Activated CD4-positive, CD25-positive, alpha-beta regulatory T cell (primary cell): ENCODE measurements at places on chromosomes 6 and 20.

- DNase-seq = no peak
Observed at GRCh38 chr6:20620043-20620442, 85.8 kb downstream of the CDKAL1 start.

DNA sequence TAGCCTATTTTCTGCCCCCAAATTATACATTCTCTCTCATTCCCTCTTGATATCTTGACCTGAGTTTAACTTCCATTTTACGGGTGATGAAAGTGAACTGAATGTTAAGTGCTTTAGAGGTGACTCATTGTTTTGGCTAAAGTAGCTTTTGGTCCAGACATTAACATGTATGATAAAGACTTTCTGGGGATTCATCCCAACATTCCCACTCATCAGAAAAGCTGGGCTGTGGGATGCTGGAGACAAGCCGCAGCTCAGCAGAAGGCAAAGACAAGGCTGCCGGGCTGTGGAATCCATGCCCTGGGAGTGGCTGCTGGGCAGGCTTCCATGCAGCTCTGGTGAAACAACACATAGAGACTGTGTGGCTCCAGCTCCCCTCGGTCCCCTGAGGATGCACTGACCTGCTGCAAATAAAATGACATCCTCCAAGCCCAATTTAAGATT, 89.9 kb upstream of the SYNDIG1 start:
- DNase-seq = no peak

GRCh38 chr20:33291830-33292355, 8.9 kb downstream of the BPIFB1 start:
- peak; percentile 57 for DNase-seq

- DNase-seq = no peak
Observed at GRCh38 chr6:14276071-14276470, 158.5 kb downstream of the CD83 start.

DNA sequence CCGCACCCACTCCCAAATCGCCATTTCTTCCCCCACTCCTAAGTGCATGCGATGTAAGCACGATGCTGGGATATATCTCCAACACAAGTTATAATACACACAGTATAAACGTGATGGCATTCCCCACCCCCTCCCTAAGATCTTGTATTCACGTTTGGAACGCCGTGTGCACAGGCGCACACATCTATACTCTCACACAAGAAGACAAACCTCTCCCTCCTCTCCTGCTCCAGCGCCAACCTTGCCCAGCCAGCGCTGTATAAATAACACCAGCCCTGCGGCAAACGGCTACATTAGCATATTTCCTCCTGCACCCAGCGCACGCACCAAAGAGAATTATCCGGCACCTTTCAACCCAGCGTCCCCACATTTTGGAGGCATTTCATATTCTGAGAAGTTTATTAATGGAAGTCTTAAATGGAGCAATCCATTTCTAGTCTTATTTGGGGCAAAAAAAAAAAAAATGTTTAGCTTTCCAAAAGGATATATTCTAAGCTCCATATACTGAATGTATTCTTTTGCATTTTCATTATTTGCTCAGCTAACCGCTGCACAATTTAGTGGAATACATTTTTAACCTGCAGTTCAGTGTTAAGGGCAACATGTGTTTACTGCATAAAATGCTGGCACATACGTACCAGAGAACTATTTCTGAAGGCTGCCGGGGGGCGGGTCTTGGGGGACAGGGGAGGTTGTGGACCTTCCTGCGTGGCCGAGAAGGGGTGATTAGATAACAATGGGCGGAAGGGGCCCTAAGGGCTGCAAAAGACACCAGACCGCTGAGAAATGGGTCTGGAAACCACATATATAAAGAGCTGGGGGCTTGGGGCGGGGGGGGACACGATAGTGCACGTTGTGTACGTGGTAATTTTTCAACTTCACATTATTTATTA, 1.1 kb upstream of the SLC22A23 start:
- no peak for DNase-seq

- DNase-seq = no peak
Observed at GRCh38 chr6:139028215-139028657, 309 bp upstream of the ABRACL start.

GRCh38 chr6:122401104-122401503, 1.7 kb downstream of the HSF2 start:
- DNase-seq = no peak

DNA sequence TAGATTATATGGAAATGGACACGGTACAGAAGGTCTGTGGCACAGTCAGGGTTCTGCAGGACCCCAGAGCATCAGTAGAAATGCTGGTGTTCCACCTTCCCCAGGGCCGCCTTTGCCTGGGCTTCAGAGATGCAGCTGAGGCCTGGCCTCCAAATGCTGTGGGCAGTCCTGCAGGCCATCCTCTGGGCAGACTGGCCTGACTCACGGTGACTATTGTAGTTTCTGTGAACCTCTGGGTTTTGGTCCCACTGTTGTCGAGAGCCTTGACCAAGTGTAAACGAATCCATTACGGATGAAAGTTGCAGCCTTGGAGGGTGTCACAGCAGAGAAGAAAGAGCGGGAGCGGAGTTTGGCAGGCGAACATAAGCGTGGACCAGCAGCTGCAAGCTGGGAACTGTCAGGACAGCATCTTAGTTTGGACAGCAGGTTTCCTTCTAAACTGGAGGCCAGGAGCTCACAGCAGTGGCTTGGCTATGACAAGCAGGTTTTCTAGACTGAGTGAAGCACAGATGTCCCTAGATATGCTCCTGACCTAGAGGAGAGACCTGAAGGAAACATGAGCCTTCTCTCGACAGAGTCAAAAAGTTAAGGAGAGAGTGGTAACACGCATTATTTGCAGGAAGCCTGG, 46.2 kb upstream of the BCLAF1 start:
- DNase-seq = no peak

GRCh38 chr6:168130697-168131371, 51.8 kb upstream of the FRMD1 start:
- no peak for DNase-seq

DNA sequence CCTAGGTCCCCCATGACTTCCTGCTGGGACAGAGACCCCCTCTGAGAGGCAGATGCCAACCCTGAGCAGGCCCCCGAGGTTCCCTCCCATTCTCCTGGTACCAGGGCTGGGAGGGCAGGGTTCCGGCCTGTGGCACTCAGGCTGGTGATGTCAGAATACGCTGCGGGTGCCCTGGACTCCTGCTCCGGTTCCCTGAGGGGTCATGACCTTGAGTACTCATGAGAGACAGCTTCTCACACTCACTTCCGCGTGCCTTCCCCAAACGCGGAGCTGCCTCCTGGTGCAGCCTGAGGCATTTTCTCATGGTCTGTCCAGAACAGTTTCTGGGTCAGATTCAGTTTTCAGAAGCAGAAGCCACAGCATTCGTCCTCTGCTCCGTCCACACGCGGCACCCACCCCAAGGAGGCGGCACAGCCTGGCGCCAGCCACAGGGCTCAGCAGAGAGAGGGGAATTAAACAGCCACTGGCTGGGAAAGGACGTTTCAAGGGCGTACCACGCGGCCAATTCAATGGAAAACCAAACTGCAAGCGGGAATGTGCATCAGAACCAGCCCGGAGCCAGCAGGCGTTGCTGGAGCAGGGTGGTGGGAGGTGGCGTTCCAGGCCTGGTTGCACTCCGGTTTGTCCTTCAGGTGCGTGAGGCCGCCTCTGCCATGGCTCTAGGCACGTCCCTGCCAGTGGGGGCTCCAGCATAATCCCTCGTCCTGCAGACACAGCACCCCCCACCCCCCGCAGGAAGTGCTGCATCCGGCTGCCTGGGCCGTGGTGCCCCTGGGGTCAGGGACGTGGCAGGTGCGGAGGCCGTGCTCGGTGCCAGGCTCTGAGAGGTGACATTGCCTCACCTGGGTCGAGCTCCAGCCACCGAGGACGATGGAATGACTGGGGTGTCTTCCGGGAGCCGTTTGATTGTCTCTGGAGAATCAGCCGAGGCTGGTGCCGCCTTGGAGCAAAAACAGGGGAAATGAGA, 58.3 kb upstream of the BHLHE23 start:
- DNase-seq = no peak

DNA sequence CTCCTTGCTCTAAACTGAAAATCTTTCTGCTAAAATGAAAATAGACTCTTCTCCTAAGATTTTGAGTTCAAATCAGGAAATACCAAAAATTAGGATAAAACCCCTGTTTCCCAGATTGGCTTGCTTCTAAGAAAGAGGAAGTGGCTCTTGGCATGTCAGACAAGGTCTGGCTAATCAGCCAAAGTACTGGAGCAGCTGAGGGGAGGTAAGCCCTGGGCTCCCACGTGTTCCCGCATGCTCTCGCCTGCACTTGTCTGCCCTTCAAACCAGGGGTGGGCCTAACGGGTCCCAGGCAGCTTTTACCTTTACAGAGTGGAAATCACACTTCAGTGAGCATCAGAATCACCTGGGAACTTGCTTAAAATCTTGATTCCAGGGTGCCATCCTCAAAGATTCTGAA, 43.2 kb upstream of the GABRR1 start:
- DNase-seq = no peak

DNA sequence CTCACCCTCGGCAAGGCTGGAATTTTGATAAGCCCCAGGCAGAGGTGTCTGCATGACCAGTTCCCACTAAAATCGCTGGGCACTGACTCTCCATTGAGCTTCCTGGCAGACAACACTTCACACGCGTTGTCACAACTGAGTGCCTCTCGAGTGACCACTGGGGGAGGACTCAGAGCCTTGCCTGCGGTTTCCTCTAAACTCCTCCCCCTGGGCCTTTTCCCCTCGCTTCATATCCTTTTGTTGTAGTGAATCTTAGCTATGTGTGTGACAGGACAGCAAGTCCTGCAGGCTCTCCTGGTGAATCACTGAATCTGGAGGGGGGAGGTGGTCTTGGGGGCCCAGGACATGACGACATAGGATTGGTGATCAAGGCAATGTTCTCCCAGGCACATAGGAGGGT, 670.8 kb downstream of the PRKN start:
- no peak for DNase-seq

- DNase-seq = no peak
Observed at GRCh38 chr20:48181261-48181935, 396.1 kb upstream of the SULF2 start.

DNA sequence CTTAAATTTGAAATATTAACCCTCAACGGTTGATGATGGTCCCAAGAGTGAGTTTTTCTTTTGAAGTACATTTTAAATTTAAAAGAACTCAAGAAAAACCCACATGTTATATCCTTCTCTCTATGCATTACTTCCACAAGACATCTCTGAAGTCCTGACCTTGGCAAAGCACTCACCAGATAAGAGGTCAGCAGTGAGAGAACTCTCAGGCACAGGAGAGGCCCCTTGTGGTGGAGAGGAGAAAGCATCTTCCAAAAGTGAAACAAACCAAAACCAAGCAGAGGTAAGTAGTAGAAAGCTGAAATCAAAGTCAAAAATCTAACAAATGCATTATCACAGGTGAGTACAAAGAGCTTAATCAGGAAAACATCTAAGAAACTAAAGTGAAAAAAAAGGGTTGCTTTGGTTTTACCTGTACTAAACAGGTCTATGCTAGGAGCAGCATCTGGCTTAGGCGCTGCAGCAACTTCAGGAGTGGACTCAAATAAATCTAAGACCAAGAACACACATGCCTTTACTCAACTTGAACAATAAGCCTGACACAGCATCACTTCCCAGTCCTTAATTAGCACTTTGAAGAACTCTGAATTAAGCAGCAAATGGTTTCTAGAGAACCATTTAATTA, 80.5 kb downstream of the PRSS35 start:
- no peak for DNase-seq

DNA sequence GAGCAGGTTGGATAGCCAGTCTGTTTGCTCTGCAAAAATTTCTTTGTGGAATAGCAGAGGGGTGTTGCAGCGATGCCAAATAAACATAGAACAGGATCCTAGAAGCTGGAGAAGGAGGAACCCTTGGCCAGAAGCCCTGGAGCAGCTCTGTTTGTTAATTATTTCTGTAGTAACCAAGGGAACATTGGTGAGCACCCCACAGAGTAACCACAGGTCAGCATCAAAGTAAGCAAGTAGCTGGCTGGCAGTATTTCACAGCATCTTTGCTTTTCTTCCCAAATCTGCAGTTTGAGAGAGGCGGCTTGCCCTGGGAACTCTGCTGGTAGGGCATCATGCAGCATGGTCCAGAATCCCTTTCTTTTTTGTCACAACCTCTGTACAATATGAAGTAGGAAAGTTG, 12.7 kb upstream of the APMAP start:
- no peak for DNase-seq

DNA sequence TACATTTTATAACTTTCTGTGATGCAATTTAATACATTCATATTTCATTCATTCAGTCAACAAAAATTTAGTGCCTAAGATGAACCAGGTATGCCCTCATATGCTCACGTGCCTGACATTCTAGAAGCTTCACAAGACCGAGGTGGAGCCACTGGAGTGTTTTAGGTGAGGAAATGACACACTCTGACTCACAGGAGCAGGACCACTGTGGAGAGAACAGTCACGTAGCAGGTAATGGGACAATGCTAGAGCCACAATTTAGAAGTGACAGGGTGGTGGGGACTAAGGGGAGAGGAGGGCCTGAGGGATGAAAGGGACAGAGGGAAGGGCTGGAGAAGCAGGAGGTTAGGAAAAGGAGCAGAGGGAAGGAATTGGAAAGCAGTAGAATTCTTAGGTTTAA, 17.6 kb upstream of the HLA-A start:
- DNase-seq = no peak

DNA sequence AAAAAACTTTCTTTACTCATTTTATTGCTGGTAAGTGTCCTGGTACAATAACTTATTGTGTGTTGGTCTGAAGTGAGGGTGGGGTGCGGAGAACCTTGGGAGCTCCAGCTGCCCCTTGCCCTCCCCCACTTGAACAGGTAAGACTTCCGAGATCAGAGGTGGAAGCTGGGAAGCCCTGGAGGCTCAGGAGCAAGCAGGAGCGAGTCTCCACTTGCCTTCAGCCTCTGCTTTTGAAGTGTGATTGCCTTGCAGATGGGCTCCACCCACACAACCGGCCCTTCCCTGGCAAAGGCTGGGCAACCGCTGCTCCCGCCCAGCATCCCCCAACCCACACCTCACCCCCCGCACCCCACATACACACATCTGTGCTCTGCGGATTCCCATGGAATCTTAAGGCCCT, 179.6 kb downstream of the TFAP2C start:
- DNase-seq = no peak

- DNase-seq = no peak
Observed at GRCh38 chr6:108633436-108633835, 72.7 kb downstream of the FOXO3 start.

GRCh38 chr6:32844839-32845383, 1.1 kb upstream of the PSMB8 start:
- no peak for DNase-seq

GRCh38 chr20:63441136-63442099, 31.0 kb downstream of the KCNQ2 start:
- DNase-seq = no peak

DNA sequence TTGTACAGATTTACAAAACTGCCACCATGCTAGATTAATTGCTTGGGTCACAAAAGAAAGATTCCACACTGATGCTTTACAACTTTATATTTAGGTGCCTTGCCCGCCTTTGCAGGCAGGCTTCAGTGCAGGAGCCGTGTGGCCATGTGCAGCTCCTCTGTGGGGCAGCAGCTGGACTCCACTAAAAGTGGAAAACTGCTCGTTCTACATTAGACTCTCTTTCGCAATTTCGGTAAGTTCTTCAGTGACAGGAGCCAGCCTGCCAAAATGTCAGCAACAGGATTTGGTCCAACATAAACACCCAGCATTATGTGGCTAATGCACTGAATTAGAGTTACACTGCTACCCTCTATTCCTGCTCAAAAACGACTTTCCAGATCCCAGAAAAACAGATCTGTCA, 174.4 kb upstream of the KCNK16 start:
- DNase-seq = no peak

- DNase-seq = no peak
Observed at GRCh38 chr6:7545316-7546019, 4.0 kb downstream of the DSP start.

- no peak for DNase-seq
Observed at GRCh38 chr6:38587766-38588362, 51.9 kb downstream of the BTBD9 start.
